PC-9 (cell line): ENCODE measurements at places on chromosomes 4 and X. TPM values are rescaled to one million over a fixed set of nuclear protein-coding genes. Genes with fewer than 3 reads are reported as not detected.

DNA sequence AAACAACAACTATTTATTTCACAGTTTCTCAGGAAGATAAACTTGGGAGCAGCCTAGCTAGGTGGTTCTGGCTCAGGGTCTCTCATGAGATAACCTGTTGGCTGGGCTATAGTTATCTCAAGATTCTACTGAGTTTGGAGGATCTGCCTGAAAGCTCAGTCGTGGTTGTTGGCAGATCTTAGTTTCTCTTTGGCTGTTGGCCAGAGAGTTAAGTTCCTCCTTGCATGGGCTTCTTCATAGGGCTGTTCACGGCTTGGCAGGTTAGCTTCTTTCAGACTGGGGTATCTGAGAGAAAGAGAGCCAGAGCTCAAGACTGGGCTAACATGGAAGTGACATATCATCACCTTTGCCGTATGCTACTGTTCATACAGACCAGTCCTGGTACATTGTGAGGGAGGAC is 28.7 kb downstream of the SEC24B start:
- no peaks in the 10 kb centered on the region for H3K27me3 ChIP-seq
- H3K27ac ChIP-seq = no peak overlapping the region
- no peak for DNase-seq
- no peaks in the 10 kb centered on the region for H3K4me1 ChIP-seq

Gene C4orf54
- 0.22 and 0.23 TPM in 2 replicates for total RNA-seq

DNA sequence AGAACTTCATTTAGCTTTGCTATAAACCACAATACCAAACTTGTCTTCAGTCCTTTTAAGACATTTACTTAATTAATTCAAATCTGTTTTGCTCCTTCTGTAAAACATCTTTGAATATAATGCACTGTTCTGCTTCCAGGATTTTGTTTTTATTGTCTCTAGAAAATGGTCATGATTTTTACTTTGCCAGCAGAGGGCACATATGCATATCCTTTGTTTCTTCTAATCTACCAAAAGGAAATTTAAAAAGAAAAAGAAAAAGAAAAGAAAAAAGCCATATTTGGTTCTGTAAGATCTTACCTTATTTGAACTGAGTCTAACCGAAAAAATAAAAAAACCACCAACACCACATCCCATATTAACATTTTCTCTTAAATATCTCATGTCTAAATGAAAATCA is 101.9 kb upstream of the CCSER1 start:
- H3K27me3 ChIP-seq = no peaks in the 10 kb centered on the region
- no peaks in the 10 kb centered on the region for H3K36me3 ChIP-seq
- no peaks in the 10 kb centered on the region for H3K4me1 ChIP-seq
- H3K4me3 ChIP-seq = no peak overlapping the region

- peaks cover 8% of the 10 kb centered on the region; the same call in 1 of the 2 replicates for H3K4me1 ChIP-seq
- no peaks in the 10 kb centered on the region for H3K27me3 ChIP-seq
- no peak overlapping the region for H3K27ac ChIP-seq
- peak overlapping the region; percentile 47; the same call in 1 of the 2 replicates for H3K4me3 ChIP-seq
- no peak for DNase-seq
Observed at GRCh38 chrX:40104630-40104984, 6.8 kb upstream of the BCOR start.

GRCh38 chr4:98779088-98779487 is 120.7 kb upstream of the TSPAN5 start:
- DNase-seq = no peak
- H3K27me3 ChIP-seq = no peaks in the 10 kb centered on the region
- H3K4me1 ChIP-seq = peaks cover 18% of the 10 kb centered on the region
- no peak overlapping the region for H3K4me3 ChIP-seq
- H3K27ac ChIP-seq = no peak overlapping the region
- H3K36me3 ChIP-seq = no peaks in the 10 kb centered on the region

Gene EXOC1L
- not detected in 2 replicates for total RNA-seq

Gene DSPP
- total RNA-seq = not detected in 2 replicates

Gene TRO
- not detected in 2 replicates for total RNA-seq

Gene PWWP3B
- total RNA-seq = not detected in 2 replicates

Gene CCDC110
- 2.1 and 4.3 TPM in 2 replicates for total RNA-seq

GRCh38 chr4:151753056-151753455 is 7.8 kb downstream of the GATB start:
- no peak for DNase-seq
- no peaks in the 10 kb centered on the region for H3K36me3 ChIP-seq
- no peaks in the 10 kb centered on the region for H3K27me3 ChIP-seq
- H3K27ac ChIP-seq = no peak overlapping the region
- no peak overlapping the region for H3K4me3 ChIP-seq

GRCh38 chr4:82201805-82202641 is 171.8 kb downstream of the HNRNPD start:
- no peak for DNase-seq
- no peaks in the 10 kb centered on the region for H3K36me3 ChIP-seq
- H3K4me1 ChIP-seq = no peaks in the 10 kb centered on the region

DNA sequence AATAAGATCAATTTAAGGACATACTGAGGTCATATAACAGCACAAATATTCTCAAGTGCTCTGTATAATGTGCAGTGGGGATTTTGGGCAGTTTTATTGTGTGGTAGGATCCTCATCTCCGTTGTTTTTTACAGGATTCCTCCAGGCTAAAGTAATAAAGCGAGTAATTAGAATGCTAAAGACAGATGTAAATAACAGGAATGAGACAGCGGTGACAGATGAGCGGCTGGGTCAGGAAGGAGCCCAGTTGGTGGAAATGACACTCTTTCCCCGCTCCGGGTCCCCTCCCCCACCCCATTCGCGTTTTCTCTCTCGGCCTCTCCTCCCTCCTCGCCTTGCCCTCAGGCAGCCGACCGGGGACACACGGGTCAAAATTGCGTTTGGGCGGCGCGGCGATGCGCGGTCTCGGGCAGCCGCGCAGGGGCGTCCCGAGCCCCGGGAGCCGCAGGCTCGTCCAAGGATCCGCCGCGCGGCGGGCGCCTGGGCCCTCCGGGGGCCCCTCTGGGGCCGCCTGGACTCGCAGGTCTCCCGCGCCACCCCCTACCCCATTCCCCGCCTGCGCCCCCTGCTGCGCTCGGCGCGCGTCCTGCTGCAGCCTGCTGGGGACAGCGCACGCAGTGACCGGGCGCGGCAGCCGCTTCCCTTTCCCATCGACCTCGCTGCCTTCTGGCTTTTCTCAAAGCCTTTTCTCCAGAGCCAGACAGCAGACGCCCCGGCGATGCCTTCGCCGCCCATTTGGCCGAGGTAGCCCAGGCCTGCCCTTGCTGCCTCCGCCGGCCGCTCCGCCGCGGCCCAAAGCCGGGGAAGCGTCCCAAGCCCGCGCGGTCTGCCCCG is 16.2 kb downstream of the POU4F2 start:
- H3K36me3 ChIP-seq = no peaks in the 10 kb centered on the region
- no peaks in the 10 kb centered on the region for H3K4me1 ChIP-seq
- DNase-seq = no peak
- 0 out of 2 replicates have a peak, but pooled peaks cover 3% of the 10 kb centered on the region for H3K27me3 ChIP-seq

Gene TTC29
- total RNA-seq = not detected in 2 replicates

GRCh38 chr4:184364100-184364921 is 110.0 kb downstream of the IRF2 start:
- no peak for DNase-seq
- no peaks in the 10 kb centered on the region for H3K27me3 ChIP-seq
- H3K4me3 ChIP-seq = no peak overlapping the region
- H3K27ac ChIP-seq = no peak overlapping the region
- H3K4me1 ChIP-seq = no peaks in the 10 kb centered on the region
- H3K36me3 ChIP-seq = no peaks in the 10 kb centered on the region

DNA sequence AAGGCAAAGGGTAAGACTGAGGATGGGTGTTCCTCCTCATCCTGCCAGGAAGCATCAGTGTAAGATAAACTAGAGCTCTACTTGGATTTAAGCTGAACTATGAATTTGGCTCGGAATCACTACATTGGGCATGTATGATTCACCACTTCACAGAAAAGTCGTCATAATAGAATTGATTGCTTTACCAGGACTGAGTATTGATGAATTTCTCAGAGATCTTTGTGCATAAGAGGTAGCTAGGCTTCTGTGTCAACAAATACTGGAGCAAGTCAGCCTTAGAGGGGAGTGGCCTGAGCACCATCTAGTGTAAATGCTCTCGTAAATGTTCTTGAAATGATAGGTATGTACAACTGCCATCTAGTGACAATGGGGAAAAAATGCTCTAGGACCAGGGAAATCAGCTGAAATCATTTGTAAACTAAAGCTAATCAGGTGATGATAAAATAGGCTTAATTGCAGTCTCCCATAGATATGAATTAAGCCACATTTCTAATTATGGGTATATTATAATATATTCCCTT is 309.5 kb upstream of the FMR1 start:
- H3K36me3 ChIP-seq = no peaks in the 10 kb centered on the region
- no peak overlapping the region for H3K27ac ChIP-seq
- peak; percentile 55 for DNase-seq
- no peaks in the 10 kb centered on the region for H3K27me3 ChIP-seq

Gene PRKG2
- not detected in 2 replicates for total RNA-seq

- no peak overlapping the region for H3K4me3 ChIP-seq
- no peaks in the 10 kb centered on the region for H3K27me3 ChIP-seq
- H3K4me1 ChIP-seq = no peaks in the 10 kb centered on the region
- DNase-seq = no peak
Observed at GRCh38 chr4:141926406-141926805, 290.0 kb downstream of the IL15 start.

GRCh38 chr4:2059726-2060602 is 837 bp downstream of the NAT8L start:
- H3K27ac ChIP-seq = no peak overlapping the region
- no peaks in the 10 kb centered on the region for H3K27me3 ChIP-seq
- H3K4me3 ChIP-seq = no peak overlapping the region
- H3K4me1 ChIP-seq = no peaks in the 10 kb centered on the region

DNA sequence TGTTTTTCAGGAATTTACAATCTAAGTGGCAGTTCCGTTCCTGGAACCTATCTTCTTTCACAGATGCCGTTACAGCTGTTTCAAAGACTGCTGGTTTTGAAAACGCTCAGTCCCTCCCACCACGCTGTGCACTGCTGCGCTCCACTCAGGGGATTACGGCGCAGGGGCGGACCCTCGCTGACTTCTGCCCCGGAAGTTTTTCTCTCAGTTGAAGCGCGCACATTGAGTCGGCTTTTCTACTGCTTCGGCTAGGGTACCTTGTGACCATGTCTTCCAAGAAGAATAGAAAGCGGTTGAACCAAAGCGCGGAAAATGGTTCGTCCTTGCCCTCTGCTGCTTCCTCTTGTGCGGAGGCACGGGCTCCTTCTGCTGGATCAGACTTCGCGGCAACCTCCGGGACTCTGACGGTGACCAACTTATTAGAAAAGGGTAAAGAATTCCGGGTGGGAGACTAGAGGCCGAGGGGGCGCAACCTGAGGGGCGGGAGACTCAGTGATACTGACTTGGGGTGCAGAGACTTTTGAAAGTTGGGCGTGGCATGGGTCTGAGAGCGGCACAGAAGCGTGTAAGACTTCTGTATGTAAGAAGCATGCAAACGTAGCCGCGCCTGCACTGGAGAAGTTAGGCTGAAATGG is 597 bp upstream of the NUDT6 start:
- H3K36me3 ChIP-seq = no peaks in the 10 kb centered on the region
- H3K27ac ChIP-seq = peak overlapping the region; percentile 54
- peak overlapping the region; percentile 87 for H3K4me3 ChIP-seq
- peak; percentile 70 for DNase-seq

Gene ATP1B4
- not detected in 2 replicates for total RNA-seq

Gene XPNPEP2
- total RNA-seq = not detected in 2 replicates

GRCh38 chr4:149311076-149311475 is 504.6 kb downstream of the IQCM start:
- no peaks in the 10 kb centered on the region for H3K4me1 ChIP-seq
- H3K36me3 ChIP-seq = no peaks in the 10 kb centered on the region
- H3K27ac ChIP-seq = no peak overlapping the region
- no peak for DNase-seq

Gene SLIT2
- 4.8 and 5.3 TPM in 2 replicates for total RNA-seq

DNA sequence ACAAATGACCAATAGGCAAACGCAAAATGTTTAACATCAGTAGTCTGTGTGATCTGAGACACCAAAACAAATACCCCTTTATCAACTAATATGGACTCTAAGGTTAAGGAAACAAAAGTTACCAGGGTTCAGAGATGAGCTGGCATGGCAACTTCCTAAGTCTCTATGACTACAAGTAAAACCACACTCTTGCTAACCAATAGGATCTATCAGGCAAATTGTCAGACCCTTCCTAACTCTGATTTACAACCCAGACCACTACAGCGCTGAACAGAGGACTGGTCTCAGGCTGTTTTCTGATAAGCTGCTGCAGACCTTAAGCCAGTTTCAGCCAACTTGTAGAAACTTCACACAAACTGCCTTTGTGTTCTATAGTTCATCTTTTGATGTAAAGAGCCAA is 608.0 kb downstream of the TLL1 start:
- H3K4me1 ChIP-seq = no peaks in the 10 kb centered on the region
- H3K4me3 ChIP-seq = no peak overlapping the region
- no peaks in the 10 kb centered on the region for H3K36me3 ChIP-seq
- H3K27ac ChIP-seq = no peak overlapping the region

DNA sequence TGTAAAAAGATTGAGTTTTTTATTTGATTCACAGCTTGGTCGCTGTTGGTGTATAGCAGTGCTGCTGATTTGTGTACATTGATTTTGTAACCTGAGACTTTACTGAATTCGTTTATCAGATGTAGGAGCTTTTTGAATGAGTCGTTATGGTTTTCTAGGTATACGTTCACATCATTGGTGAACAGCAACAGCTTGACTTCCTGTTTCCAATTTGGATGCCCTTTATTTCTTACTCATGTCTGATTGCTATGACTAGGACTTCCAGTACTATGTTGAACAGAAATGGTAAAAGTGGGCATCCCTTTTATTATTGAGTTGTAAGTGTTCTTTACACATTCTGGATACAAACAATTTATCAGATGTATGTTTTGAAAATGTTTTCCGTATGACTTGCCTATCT is 76.0 kb downstream of the ADGRG4 start:
- DNase-seq = no peak
- no peak overlapping the region for H3K27ac ChIP-seq
- H3K27me3 ChIP-seq = no peaks in the 10 kb centered on the region

Gene POU4F2
- total RNA-seq = not detected in 2 replicates

DNA sequence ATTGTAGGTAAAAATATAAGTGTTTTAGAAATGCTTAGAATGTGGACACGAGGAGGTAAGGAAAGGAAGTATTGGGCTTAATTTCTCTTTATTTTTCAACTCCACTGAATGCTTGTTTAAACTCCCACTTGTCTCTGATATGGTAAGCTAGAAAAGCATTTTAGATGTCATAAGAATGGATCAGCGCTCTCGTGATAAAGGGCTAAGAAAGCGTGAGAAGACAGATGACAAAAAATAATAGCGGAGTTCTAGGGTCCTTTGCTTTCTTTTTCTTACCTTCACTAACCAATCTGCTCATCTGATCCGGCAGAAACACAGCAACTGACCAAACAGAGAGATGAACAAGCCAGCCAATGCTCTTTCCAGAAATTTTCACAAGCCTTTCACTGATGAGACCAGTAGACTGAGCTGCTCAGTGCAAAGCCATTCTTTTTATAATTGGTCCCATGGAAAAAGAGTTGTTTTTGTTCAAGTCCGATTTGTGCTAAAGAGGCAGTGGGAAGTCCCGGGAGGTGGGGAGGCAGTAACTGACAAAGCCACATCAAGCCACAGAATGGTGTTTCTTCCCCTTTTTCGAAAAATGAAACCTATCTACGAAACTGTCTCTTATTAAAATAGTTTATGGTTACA is at the start of gene TASL:
TASL (minus strand) TSS at position 405 of the 630 bp plus-strand sequence. CDS start 17,411 bp downstream, outside the sequence.
- no peaks in the 10 kb centered on the region for H3K27me3 ChIP-seq
- H3K4me1 ChIP-seq = no peaks in the 10 kb centered on the region
- H3K27ac ChIP-seq = no peak within 1 kb of the TSS
- H3K36me3 ChIP-seq = no peaks in the 10 kb centered on the region
- no peak within 1 kb of the TSS for H3K4me3 ChIP-seq

Gene GPM6B
- not detected in 2 replicates for total RNA-seq
